ENCODE measurements at places on chromosomes 7 and 10. TPM values are rescaled to one million over a fixed set of nuclear protein-coding genes. Genes with fewer than 3 reads are reported as not detected.
A peak's percentile ranks its signal among the peaks of the same experiment; 100 is the strongest.

DNA sequence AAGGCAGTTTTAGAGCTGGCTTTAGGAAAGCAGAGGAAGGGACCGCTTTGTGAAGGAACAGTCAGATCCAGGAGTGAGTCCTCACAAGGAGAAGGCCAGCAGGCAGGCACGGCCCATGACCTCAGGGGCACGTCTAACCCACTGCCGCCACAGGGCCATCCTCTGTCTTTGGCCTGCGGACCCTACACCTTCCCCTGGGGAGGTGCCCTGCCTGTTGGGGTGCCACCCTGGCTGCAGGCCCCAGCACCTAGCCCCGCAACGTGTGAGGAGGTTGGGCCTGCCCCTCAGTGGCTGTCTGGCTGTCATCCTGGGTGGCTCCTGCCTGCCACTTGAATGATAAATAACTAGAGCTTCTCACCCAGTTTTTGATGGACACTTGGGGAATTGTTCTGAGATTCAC lies 31.0 kb upstream of the TRIM8 start:
- DNase-seq: no peak

DNA sequence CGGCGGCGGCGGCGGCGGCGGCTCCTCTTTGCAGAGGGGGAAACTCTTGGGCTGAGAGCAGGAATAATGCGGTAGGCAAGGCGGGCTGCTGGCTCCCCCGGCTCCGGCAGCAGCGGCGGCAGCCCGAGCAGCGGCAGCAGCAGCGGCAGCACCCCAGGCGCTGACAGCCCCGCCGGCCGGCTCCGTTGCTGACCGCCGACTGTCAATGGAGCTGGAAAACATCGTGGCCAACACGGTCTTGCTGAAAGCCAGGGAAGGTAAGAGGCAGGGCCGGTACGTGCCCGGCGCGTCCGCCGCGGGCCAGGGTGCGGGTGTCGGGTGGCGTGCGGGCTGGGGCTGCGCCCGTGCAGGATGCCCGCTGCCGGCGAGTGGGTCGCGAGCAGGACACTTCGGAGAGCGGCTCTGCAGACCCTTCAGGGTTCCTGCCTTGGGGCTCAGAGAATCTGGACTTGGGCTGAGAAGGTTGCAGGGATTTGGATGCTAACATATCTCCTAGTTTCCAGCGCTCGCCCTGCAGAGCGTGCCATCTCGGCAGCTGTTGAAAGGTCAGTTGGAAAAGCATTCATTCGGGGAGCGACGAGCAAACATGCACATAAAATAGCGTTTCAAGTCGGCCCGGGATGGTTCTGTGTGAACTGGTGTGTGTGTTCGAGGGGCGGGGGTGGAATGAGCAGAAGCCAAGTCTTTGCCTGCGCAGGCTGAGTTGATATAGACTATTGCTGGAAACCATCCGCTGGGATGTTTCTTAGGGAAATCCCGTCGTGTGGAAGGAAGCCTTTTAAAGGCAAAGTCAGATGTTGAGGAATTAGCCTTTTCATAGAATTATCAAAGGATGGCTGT lies 562 bp downstream of the GRK5 start:
- DNase-seq: no peak

GRCh38 chr7:116443101-116443523 lies 56.4 kb upstream of the CAV2 start:
- no peak for DNase-seq

DNA sequence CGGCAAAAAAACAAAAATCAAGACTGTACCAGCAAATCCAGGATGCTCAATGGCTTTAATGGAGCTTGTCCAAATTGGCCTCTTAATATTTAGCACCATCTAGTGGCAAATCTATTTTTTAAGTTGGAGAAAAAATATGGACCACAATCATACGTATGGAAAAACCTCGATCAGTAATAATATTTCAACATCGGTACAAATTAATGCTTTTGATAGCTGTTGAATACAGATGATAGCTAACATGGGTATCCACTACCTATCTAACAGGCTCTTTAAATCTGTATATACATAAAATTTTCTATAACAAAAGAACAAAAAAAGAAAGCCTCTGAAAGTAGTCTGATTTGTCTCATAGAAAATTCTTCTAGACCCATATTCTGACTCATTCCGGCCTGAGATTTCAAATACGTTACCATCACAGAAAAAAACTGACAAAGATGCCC lies 29.2 kb downstream of the COA1 start:
- DNase-seq: peak; percentile 15

- DNase-seq: no peak
These were observed 1187.2 kb downstream of the XPNPEP1 start for GRCh38 chr10:108736111-108736510.

The AEBP1 gene
- total RNA-seq: 57.2 TPM

The INPP5A gene
- total RNA-seq: 61.0 TPM
